ENCODE measurements at places on chromosomes 13 and 19.

GRCh38 chr19:40609561-40610395 lies 8.6 kb downstream of the LTBP4 start:
- no peaks in the 10 kb centered on the region for H3K36me3 ChIP-seq
- H3K4me3 ChIP-seq = peak overlapping the region; percentile 53
- peaks cover 12% of the 10 kb centered on the region for H3K4me1 ChIP-seq
- DNase-seq = peak; percentile 99

DNA sequence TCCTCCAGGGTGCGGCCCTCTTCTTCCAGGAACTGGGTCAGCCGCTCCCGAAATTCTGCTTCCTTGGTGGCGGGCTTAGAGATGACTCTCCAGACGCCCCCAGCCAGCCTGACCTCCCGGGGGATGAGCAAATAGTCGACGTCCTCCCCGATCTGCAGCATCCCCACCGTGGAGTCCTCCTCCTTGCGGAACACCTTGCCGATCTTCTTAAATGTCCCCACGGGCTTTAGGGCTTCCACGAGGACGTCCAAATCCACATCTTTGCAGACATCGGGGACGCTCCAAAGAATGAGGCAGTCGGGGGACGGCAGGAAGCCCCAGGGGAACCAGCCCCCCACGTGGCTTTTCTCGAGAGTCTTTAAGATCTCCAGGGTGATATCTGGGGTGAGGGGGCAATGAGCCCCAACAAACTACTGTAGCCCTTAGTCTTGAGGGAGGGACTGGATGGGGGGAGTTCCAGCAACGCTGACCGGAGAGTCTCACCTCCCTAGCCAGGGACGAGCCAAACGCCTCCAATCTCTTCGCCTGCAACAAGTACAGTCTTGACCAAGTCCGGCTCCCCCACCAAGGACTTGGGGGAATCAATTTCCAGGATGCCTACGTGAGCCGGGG lies 608 bp downstream of the CCDC8 start:
- DNase-seq = no peak
- H3K27me3 ChIP-seq = no peaks in the 10 kb centered on the region
- no peaks in the 10 kb centered on the region for H3K36me3 ChIP-seq
- no peak overlapping the region for H3K4me3 ChIP-seq
- H3K27ac ChIP-seq = no peak overlapping the region

GRCh38 chr13:61052175-61052574 lies 363.5 kb downstream of the PCDH20 start:
- no peak overlapping the region for H3K27ac ChIP-seq
- no peaks in the 10 kb centered on the region for H3K4me1 ChIP-seq
- no peaks in the 10 kb centered on the region for H3K27me3 ChIP-seq
- no peak for DNase-seq
- no peak overlapping the region for H3K4me3 ChIP-seq
- no peaks in the 10 kb centered on the region for H3K36me3 ChIP-seq

GRCh38 chr19:37983916-37984315 lies 76.9 kb downstream of the SIPA1L3 start:
- no peaks in the 10 kb centered on the region for H3K4me1 ChIP-seq
- no peak overlapping the region for H3K4me3 ChIP-seq
- no peaks in the 10 kb centered on the region for H3K36me3 ChIP-seq
- no peaks in the 10 kb centered on the region for H3K27me3 ChIP-seq

DNA sequence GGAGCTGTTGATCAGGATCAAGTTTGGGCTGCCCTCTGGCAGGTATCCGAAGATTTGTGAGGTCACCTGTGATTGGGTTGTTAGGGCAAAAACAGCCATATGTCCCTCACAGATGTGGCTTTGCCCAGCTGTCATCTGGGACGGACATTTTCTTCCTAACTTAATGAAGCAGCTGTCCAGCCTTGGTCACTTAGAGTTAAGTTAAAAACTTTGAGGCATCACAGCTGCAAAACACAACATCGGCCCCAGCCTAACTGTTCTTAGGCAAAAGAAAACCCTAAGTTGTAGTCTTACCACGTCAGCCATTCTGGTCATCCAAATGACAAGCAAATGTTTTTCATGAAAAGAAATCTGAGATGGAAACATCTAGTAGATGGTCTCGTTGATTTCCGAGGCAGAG lies 318.4 kb downstream of the DCLK1 start:
- no peaks in the 10 kb centered on the region for H3K27me3 ChIP-seq
- no peak for DNase-seq
- H3K4me3 ChIP-seq = no peak overlapping the region
- H3K4me1 ChIP-seq = peaks cover 36% of the 10 kb centered on the region
- H3K27ac ChIP-seq = peak overlapping the region; percentile 60

DNA sequence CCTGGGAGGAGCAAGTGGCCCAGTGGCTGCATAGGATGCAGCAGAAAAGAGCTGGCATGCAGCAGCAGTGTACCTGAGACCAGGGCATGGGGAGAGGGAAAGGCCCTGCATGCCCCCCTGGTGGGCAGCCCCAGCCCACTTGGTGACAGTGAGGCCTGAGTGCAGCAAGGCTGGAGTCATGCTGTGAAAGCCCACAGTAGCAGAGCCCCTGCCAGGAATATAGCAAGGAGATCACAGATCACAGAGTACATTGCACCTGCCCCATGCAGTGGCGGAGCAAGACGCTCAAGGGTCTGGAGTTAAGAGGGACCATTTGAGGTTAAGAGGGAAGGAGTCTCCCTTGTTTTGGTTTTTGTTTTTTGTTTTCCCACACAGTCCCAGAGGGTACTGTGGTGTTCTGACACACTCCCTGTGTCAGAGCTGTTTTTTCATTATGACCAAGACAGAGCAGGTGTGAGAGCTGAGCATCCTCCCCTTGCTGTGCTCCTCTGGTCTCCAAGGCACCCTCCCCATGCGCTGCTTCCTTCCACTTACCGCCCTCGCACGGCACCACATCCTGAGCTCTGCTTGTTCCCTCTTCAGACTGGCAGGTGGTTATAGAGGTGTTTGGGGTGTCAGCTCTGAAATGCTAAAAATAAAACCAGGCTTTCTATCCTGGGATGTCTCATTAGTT lies 85.0 kb upstream of the UBL3 start:
- H3K27ac ChIP-seq = no peak overlapping the region
- no peaks in the 10 kb centered on the region for H3K27me3 ChIP-seq
- H3K4me1 ChIP-seq = no peaks in the 10 kb centered on the region
- H3K4me3 ChIP-seq = no peak overlapping the region
- DNase-seq = no peak

GRCh38 chr19:7844951-7845350 lies 14.9 kb downstream of the EVI5L start:
- DNase-seq = no peak
- no peaks in the 10 kb centered on the region for H3K4me1 ChIP-seq
- no peak overlapping the region for H3K4me3 ChIP-seq
- no peaks in the 10 kb centered on the region for H3K27me3 ChIP-seq
- H3K36me3 ChIP-seq = no peaks in the 10 kb centered on the region
- H3K27ac ChIP-seq = no peak overlapping the region

DNA sequence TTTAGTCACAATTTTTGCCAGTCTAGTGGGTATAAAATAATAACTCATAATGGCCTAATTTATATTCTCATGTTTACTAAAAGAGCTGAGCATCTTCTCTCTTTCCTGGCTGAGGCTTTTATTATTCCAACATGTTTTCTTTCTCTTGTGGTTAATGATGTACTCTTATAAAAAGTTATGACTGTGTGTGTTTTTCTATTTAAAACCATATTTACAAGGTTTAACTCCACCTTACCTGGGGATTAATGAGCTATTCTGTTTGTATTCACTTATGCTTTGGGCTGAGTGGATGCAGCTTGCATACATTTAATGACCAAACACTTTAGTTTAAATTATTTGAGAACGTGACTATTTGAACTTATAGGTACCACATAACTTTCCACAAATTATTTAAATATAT lies 1365.7 kb upstream of the SLC10A2 start:
- H3K36me3 ChIP-seq = no peaks in the 10 kb centered on the region
- H3K4me1 ChIP-seq = no peaks in the 10 kb centered on the region
- no peak overlapping the region for H3K27ac ChIP-seq
- no peak for DNase-seq

- H3K27ac ChIP-seq = no peak overlapping the region
- peaks cover 44% of the 10 kb centered on the region for H3K36me3 ChIP-seq
- H3K4me3 ChIP-seq = no peak overlapping the region
Measured at GRCh38 chr19:21839976-21840375, 4.0 kb upstream of the ZNF43 start.

DNA sequence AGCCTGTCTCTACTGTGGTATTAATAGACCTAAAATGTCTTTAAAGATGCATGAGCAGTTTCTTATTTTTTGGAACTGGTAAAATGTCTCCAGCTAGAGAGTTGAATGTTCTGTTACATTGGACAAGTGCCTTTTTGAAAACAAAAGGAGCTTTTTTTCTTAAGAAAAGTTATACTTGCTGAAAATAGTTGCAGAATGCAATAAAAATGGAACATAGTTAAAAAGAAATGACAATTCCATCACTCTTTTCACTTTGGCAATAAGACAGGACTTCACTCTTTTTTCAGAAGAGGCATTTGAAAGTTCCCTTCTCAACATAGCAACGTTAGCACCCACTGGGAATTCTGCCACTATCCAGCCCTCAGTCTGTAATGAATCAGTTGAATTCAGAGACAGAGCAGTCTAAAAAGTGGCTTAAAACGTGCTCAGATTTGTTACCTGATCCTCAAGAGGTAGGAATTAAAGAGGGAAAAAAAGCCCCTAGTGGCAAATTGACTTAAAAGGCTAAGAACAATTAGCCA lies 10.1 kb downstream of the RGCC start:
- no peaks in the 10 kb centered on the region for H3K27me3 ChIP-seq
- H3K4me1 ChIP-seq = no peaks in the 10 kb centered on the region
- DNase-seq = no peak
- H3K36me3 ChIP-seq = no peaks in the 10 kb centered on the region
- no peak overlapping the region for H3K27ac ChIP-seq
- H3K4me3 ChIP-seq = no peak overlapping the region

- H3K27me3 ChIP-seq = no peaks in the 10 kb centered on the region
- H3K4me3 ChIP-seq = no peak overlapping the region
- H3K27ac ChIP-seq = no peak overlapping the region
- DNase-seq = peak; percentile 88
- H3K4me1 ChIP-seq = peaks cover 8% of the 10 kb centered on the region
- H3K36me3 ChIP-seq = no peaks in the 10 kb centered on the region
Measured at GRCh38 chr19:12825254-12826131, 8.9 kb downstream of the RTBDN start.

DNA sequence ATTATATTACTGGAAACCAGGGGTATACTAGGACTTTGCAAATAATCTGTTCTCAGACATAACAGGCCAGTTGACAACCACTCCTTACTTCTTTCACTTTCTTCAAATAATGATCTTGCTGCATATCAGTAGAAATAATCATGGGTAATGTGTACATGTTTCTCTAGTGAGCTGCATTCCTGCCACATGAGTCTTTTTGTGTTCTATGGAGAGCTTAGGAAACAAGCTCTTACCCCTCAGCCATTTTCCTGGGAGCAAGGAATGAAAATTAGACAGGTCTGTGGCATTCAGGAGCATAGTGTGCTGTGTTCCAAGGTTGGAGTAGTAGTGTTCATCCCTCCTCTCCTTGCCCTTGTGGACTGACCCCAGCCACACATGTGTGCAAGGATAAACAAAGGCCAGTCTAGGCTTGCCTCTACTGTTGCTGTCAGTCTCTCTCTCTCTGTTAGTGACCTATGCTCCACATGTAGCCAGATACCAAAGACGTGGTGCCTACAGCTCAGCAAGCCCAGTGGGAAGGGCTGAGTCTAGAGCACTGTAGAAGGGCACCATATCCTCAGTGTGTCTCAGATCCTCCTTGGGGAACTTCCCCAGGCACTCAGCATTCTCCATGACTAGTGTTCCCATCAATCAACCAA lies 11.5 kb upstream of the OXGR1 start:
- DNase-seq = no peak
- peaks cover 9% of the 10 kb centered on the region for H3K27me3 ChIP-seq
- H3K4me1 ChIP-seq = no peaks in the 10 kb centered on the region
- no peak overlapping the region for H3K4me3 ChIP-seq

GRCh38 chr13:113999618-113999910 lies 25.7 kb upstream of the C13orf46 start:
- no peak overlapping the region for H3K4me3 ChIP-seq
- DNase-seq = no peak
- H3K36me3 ChIP-seq = peaks cover 3% of the 10 kb centered on the region
- H3K27ac ChIP-seq = no peak overlapping the region
- H3K4me1 ChIP-seq = peaks cover 9% of the 10 kb centered on the region

GRCh38 chr19:1429750-1430149 lies 8.4 kb upstream of the RPS15 start:
- DNase-seq = no peak
- H3K27ac ChIP-seq = no peak overlapping the region
- H3K36me3 ChIP-seq = peaks cover 84% of the 10 kb centered on the region
- H3K4me1 ChIP-seq = no peaks in the 10 kb centered on the region

GRCh38 chr19:31015778-31016177 lies 333.5 kb downstream of the TSHZ3 start:
- no peaks in the 10 kb centered on the region for H3K4me1 ChIP-seq
- H3K27me3 ChIP-seq = no peaks in the 10 kb centered on the region
- no peak overlapping the region for H3K27ac ChIP-seq

GRCh38 chr19:17334414-17335409 lies at the start of gene ANO8:
ANO8 (minus strand) TSS chr19:17334855; CDS start chr19:17334670, 185 bp downstream.
- H3K27ac ChIP-seq = peak within 1 kb of the TSS; percentile 87
- H3K4me1 ChIP-seq = peaks cover 24% of the 10 kb centered on the region
- no peaks in the 10 kb centered on the region for H3K36me3 ChIP-seq
- H3K4me3 ChIP-seq = peak within 1 kb of the TSS; percentile 92
- no peaks in the 10 kb centered on the region for H3K27me3 ChIP-seq

DNA sequence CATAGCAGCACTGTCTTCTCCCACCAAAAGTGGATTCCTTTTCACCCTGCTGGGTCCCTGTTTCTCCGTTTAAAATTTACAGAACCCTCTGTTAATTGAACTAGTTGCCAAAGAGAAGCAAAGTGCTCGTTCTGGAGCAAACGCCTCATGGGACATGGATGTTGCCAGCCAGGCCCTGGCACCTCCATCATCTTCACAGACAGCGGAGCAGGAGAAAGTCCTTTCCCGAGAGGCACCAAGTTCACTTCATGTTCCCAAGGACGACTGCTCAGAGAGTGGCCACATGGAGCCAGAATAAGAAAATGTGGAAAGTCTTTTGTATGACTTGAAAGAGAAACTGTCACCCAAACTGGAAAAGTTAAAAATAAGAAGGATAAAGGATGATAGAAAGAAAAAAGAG lies 151.5 kb downstream of the SOX1 start:
- H3K36me3 ChIP-seq = no peaks in the 10 kb centered on the region
- H3K4me1 ChIP-seq = no peaks in the 10 kb centered on the region
- peaks cover 53% of the 10 kb centered on the region for H3K27me3 ChIP-seq
- DNase-seq = no peak
- no peak overlapping the region for H3K4me3 ChIP-seq

- no peak for DNase-seq
- no peak overlapping the region for H3K27ac ChIP-seq
- H3K27me3 ChIP-seq = peaks cover 77% of the 10 kb centered on the region
- no peaks in the 10 kb centered on the region for H3K36me3 ChIP-seq
- no peaks in the 10 kb centered on the region for H3K4me1 ChIP-seq
Measured at GRCh38 chr13:112071723-112072533, 5.0 kb downstream of the SOX1 start.

GRCh38 chr13:106038752-106039151 lies 496.7 kb downstream of the EFNB2 start:
- no peak for DNase-seq
- H3K4me1 ChIP-seq = no peaks in the 10 kb centered on the region
- H3K27ac ChIP-seq = no peak overlapping the region
- no peaks in the 10 kb centered on the region for H3K27me3 ChIP-seq
- no peaks in the 10 kb centered on the region for H3K36me3 ChIP-seq
- no peak overlapping the region for H3K4me3 ChIP-seq
